ENCODE measurements at places on chromosomes 12 and 14. TPM values are rescaled to one million over a fixed set of nuclear protein-coding genes. Genes with fewer than 3 reads are reported as not detected.

- peak; percentile 16 for DNase-seq
Measured at GRCh38 chr14:98580131-98580678, 691.8 kb downstream of the BCL11B start.

GRCh38 chr12:120194226-120194533 is 335 bp downstream of the GCN1 start:
- no peak for DNase-seq

DNA sequence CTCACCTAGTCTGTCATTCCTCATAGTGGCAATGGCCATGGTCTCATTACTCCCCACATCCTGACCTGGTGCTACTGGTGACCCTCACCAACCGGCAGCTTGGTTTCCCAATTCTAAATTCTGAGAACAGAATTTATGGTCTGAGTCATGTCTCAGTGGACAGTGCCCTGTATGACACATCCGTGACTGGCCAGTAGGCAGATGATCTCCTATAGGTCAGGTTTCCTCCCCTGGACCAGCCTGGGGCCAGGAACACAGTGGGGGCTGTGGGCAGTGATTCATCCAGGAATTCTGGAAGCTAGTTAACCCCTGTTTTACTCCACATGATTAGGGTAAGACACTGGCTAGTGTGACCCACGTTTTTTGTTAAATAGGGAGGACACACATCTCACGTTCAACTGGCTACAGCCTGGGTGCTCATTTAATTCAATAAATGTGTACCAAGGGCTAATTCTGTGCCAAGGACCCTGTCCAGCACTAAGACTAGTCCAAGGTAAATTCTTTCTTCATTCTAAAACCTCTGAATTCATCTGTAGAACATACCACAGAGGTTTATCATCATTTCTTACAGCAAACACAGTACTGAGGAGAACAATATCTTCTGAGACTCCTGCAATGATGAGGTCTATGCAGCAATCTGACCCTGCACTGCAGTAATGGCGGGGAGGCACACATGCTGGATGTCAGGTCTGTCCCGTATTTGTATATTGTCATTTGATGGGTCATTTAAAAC is 249.6 kb upstream of the TBX3 start:
- peak; percentile 98 for DNase-seq

DNA sequence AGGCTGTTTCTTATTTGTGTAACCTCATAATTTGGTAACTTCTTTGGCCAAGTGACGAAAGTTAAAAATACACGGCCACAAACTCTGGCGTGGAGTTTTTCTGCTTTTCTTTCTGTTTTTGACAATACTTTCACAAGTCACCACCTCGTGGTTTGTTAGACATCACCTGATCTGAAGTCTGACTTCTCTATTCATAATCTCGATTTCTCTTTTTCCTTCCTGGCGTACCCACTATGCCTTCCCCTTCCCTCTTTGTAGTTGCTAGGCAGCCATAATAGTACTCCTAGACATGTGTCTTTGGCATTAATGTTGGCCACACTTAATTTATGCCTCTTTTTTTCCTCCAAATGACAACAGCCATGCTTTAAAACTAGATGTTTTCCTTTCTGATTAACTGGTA is 97.6 kb downstream of the POLR3B start:
- no peak for DNase-seq

GRCh38 chr12:1533602-1534304 is 60.6 kb downstream of the FBXL14 start:
- DNase-seq, result no peak

Gene ANKS1B
- total RNA-seq, result 0.98 TPM

GRCh38 chr12:68591734-68592418 is 18.8 kb upstream of the RAP1B start:
- no peak for DNase-seq

DNA sequence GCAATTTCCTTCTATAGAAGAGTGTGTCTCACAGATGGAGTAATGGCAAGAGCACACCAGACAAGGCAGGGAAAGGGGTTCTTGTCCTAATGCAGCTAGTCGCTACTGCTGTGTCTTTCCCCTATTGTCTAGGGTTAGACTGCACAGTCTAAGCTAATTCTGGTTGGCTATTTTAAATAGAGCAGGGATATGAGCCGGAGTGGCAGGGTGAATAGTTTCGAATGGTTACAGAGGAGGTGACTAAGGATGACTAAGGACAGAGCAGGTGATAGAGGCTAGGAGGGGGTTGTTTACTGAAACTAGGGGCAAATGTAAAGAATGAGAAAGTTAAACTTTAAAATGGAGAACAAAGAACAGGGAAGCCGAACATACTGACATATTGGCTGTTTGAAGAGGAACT is 25.6 kb upstream of the CPNE8 start:
- DNase-seq, result peak; percentile 69

GRCh38 chr14:89550821-89551220 is 133.8 kb upstream of the FOXN3 start:
- DNase-seq, result no peak

GRCh38 chr14:77151245-77151644 is 9.7 kb upstream of the ZDHHC22 start:
- peak; percentile 71 for DNase-seq

GRCh38 chr14:20440465-20440864 is 4.5 kb upstream of the KLHL33 start:
- no peak for DNase-seq

DNA sequence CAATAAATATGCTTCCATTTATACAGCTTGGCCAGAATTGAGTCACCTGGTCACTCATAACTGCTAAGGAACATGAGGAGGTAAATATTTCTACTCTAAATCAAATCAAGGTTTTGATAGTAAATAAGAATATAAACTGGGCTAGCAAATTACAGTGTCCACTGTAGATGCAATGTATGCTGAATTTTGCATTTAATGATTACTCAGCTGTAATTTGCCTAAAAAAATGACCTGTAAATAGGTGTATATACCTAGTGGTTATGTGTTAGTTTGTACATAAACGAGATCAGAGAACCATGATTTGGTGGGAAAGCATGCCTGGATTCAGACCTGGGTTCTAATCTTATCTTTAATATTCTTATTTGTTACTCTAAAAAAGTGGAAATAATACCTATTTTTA is 76.6 kb upstream of the CNTN1 start:
- no peak for DNase-seq

GRCh38 chr12:109239179-109239578 is 69.9 kb downstream of the FOXN4 start:
- DNase-seq, result no peak

DNA sequence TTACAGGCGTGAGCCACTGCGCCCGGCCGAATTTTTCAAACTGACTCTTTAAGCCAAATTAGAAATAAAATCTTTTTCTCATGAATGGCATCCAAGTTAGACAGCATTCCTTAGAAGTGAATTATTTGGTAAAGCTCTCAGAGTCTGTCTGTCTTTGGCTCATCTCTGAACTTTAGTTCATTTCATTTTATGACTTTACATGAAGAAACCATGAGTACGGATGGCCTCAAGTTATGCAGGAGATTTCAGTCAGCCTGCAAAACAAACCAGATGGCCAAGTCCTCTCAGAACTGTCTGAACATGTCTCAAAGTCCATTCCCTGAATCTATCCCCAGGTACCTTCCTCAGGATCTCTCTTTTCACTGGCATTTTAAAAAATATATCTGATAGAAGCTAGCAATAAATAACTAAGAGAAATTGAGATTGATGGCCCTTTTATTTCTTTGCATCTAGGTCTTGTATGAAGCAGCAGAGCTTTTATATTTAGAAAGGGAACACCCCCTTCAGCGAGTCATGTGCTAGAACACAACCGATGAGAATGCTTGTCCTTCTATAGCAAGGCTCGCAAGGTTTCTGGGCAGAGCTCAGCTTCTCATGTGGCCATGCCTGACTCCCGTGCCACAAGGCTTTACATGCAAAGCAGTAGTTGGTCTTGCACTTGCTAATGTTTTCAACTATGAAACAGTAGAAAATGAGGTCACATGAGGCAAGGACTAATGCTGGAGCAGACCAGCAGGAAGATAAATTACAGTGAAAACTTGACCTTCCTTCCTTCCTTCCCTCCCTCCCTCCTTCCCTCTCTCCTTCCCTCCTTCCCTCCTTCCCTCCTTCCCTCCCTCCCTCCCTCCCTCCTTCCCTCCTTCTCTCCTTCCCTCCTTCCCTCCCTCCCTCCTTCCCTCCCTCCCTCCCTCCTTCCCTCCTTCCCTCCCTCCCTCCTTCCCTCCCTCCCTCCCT is 125.0 kb downstream of the AKAP6 start:
- no peak for DNase-seq

DNA sequence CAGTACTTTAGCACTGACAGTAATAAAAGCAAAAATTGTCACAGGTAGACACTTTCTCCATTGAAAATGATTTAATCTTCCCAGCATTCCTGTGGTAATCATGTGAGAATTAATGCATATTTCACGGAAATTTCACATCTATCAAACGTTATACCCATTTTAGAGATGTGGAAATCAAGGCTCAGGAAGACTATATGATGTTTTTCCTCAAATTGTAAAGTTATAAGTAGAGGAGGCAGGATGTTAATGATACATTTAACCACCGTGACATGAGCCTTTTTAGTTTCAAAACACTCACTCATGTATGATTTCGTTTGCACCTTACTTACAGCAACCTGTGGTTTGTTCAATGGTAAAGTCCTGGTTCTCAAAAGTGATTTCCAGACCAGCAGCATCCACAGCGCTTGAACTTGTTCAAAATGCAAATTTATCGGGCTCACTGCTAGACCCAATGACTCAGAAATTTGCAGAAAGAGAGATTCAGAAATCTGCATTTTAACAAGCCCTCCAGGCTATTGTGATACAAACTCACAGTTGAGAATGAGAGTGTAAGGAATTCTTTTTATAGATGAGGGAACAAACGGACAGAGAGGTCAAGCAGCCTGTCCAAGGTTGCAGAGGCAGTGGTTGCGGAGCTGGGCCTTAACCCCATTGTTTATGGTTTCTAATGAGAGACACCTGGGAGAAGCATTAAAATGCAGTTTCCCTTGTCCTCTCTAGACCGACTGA is 654.8 kb upstream of the TBX3 start:
- peak; percentile 60 for DNase-seq

- peak; percentile 74 for DNase-seq
Measured at GRCh38 chr14:99574099-99574880, 29.7 kb downstream of the CCDC85C start.

GRCh38 chr14:55201219-55202101 is 10.1 kb upstream of the DLGAP5 start:
- DNase-seq, result no peak

- DNase-seq, result peak; percentile 63
Measured at GRCh38 chr12:76422543-76423438, 74.6 kb upstream of the BBS10 start.

Gene DEPDC4
- total RNA-seq, result 2.0 TPM

- DNase-seq, result peak; percentile 50
Measured at GRCh38 chr12:13124656-13125505, 21.4 kb upstream of the GSG1 start.

Gene RNASE2
- total RNA-seq, result not detected

DNA sequence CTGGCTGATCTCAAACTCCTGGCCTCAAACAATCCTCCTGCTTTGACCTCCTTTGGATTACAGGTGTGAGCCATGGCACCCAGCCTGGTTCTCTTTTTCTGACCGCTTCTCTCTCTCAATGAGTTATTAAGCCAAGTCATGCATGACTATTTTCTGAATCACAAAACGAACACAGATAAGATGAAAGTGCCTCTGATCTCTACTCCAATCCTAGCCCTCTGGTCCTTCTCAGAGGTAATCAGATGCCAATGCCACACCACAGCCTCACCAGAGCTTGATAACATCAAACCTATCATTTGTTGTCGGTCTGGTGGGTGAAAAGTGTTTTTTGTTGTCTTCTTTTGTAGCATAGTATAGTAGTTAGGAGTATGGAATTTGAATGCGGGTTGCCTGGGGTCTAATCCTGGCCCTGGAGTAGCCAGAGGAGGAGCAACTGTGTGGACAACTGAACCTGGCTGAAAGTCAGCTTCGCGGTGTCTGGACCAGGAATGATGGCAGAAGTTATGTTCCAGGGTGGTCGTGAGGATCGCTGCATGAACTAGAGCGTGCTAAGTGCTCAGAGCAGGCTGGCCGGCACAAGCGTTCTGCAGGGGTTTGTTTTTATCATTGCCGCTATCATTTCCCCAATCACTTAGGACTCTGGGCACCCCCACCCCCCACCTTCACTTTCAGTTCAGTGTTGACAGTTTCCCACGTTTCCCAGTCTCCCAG is 77.9 kb downstream of the SPRING1 start:
- peak; percentile 92 for DNase-seq

- DNase-seq, result no peak
Measured at GRCh38 chr12:13162904-13163303, 33.6 kb upstream of the EMP1 start.

GRCh38 chr12:50887191-50887590 is 44.5 kb downstream of the TMPRSS12 start:
- no peak for DNase-seq

DNA sequence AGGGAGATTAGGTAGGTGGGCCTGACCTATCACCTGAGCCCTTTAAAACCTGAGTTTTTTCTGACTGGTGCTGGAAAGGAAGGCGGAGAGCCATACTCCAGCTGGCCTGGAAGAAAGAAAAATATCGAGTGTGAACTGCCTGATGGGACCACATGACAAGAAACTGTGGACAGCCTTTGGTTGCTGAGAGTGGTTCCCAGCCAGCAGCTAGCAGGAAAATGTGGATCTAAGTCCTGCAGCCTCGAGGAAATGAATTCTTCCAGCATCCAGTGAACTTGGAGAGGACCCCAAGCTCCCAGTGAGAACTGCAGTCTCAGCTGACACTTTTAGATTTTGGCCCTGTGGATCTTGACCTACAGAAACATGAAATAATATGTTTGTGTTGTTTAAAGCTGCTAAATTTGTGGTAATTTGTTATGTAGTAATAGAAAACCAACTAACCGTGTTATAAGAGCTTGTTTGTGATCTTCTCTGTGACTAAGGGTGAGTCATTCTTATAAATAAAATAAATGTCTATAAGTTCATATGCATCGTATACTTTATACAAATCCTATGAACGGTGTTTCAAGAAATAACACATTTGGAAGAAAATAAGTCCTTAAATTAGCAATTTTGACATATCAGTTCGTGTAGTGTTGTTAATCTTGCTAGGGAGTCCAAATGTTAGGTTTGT is 359.6 kb downstream of the BMP4 start:
- DNase-seq, result peak; percentile 65

DNA sequence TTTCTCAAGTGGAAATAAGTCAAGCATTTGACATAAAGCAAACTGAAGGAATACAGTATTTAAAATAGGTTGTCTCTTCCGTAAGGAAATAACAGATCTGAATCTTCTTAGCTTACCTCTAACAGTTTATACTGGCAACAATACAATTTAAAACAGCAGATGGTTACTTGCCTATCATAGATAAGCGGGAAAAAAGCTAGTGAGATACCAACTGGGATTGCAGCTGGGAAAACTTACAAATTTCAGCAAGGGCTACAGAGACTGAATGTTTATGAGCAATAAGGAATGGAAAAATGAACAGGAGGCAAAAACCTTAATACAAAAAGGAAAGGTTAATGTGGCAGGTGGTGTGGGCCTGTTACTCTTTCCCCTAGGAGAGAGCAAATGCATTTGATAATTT is 220.0 kb downstream of the RASSF9 start:
- DNase-seq, result no peak

Gene IL26
- not detected for total RNA-seq

- no peak for DNase-seq
Measured at GRCh38 chr14:63345826-63346225, 27.1 kb upstream of the GPHB5 start.

Gene WNK1
- total RNA-seq, result 69.3 TPM

All from PC-3 (cell line).